Right ventricle myocardium superior (tissue), 1 donor: ENCODE measurements at places on chromosomes 16 and 17. TPM values are rescaled to one million over a fixed set of nuclear protein-coding genes. Genes with fewer than 3 reads are reported as not detected.
A peak's percentile ranks its signal among the peaks of the same experiment; 100 is the strongest.

Gene CD300E
- 0.38 TPM for total RNA-seq

Gene CARD14
- not detected for total RNA-seq

Gene DNAAF1
- total RNA-seq, result not detected

Gene PHOSPHO1
- total RNA-seq, result 0.22 TPM

DNA sequence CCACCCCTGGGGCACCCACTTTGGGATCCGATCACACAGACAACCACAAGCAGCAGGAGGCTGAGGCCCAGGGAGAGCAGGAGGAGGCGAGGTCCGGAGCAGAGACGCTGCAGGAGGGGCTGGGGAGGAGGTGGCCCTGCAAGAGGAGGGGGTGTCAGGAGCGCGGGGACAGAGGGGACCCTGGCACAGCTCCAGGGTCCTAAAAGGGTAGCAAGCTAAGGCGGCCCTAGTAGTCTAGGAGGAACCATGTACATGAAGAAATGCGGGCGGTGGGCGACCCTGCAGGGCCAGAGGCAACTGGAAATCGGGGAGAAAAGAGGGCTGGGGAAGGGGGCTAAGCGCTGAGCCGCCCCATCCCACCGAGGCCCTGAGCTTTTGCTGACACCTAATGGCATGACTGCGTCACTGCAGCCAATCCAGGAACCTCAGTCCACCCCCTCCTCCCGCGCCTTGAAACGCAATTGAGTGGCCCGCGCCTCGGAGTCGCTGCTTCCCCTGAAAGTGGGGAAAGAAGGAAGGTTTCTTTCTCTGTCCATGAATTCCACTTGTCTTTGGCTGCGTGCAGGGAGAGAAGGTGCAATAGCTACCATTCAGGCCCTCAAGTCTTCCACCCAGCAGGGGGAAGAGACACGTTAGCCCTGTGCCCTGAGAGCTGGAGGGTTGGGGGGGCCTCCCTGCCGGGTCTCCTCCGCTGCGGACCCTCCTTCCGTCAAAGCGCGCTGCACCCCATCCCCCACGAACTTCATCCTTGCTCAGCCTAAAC is 1.8 kb downstream of the ASGR1 start:
- peak; percentile 71 for DNase-seq

- no peak for DNase-seq
These were observed 284.8 kb upstream of the WSB1 start for GRCh38 chr17:27009087-27009486.

DNA sequence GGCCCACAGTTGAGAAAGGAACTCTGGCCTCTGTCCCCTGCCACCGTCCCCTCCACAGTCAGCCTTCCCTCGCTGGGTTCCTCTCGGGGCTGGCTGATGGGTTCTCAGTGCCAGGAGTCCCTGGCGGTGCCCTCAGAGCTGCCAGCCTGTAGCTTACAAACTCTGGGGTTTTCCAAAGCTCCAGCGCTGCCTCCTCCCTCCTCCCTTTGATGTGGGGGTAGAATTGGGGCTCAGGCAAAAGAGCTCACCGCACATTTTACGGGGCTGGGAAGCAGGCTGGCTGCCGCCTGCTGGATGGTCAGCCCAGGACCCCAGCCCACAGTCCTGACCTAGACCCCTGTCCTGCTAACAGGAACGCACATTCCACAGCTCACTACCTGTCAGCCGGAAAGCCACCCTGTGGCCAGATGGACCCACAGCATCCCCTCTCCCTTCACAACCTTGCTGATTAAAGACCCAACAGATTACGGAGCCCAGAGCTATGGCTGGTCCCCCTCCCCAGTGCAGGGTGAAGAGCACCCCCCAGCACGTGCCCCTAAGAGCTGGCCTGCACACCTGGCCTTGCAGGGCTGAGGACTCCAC is 6.0 kb downstream of the VASN start:
- DNase-seq, result no peak

DNA sequence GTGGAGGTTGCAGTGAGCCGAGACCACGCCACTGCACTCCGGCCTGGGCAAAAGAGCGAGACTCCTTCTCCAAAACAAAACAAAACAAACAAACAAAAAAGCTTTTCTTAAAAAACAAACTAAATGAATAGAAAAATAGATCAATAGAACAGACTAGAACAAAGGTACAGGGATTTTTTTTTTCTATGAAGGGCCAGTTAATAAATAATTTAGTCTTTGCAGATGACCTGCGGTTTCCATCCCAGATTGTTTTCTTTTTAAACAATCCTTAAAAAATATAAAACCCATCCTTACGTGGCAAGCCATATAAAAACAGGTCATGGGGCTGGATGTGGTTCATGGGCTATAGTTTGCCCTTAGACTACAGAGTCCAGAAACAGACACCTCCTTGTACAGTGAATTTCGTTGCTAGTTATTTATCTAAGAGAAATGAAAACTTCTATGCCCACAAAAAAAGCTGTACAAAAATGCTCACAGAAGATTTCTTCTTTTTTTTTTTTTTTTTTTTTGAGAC is 45.4 kb downstream of the CREBBP start:
- no peak for DNase-seq

- DNase-seq, result no peak
These were observed 1.5 kb downstream of the PITPNM3 start for GRCh38 chr17:6554871-6555330.

- no peak for DNase-seq
These were observed 3.7 kb upstream of the CBX8 start for GRCh38 chr17:79800325-79801155.

- peak; percentile 64 for DNase-seq
These were observed 20.0 kb upstream of the HERPUD1 start for GRCh38 chr16:56911771-56912571.

GRCh38 chr17:42286411-42287221 is 1.7 kb upstream of the STAT5A start:
- DNase-seq, result peak; percentile 75
